ENCODE measurements at places on chromosomes 6 and 20.

DNA sequence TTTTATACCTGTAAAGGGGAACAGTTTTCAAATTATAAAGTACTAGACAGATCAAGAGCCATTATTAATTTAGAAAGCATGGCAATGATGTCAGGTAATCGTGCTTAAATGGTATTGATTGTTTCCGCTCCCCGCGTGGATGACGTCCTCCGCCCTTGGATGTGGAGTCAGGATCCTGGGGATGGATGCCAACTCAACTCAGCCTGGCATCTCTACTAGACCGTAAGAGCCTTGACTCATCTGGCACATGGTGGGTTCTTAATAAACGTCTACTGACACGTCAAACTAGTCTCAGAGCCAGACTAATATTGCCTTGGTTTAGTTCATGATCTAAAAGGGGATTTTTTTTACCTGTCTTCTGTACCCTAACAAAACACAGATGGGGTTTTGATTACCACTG is 80.2 kb downstream of the LRFN2 start:
- peak; percentile 36 for DNase-seq

- DNase-seq, result no peak
Observed at GRCh38 chr6:34295721-34296120, 46.9 kb upstream of the SMIM29 start.

DNA sequence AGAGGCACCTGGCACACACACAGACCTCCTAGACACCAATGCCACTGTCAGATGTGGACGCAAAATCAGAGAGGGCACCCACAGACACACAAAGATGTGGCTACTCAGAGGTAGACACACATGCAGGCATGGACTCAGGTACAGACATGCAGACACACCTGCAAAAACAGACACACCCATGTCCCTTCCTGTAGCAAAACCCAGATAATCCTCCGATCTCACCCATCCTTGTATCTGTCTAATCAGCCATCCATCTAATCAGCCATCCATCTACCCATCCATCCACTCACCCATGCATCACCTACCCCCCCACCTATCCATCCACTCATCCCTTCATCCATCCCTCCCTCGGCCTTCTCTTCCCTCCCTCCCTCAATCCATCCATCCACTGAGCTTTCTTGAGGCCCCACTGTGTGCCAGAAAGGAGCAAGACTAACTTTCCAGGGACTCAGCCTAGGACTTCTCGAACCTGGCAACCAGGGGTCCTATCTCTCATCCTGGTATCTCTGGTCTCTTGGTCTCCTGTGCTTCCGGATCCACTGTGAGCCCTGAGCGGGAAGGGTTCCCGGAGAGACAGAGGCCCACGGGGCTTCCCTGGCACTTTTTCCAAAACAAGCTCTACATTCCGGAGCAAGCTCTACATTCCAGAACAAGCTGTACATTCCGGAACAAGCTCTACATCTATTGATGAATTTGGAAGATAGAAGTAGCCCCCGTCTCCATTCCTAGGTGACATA is 1.1 kb upstream of the TGM2 start:
- DNase-seq, result no peak

- DNase-seq, result no peak
Observed at GRCh38 chr6:52389264-52389625, 27.3 kb downstream of the PAQR8 start.

GRCh38 chr6:15401120-15401519 is 155.3 kb downstream of the JARID2 start:
- no peak for DNase-seq

DNA sequence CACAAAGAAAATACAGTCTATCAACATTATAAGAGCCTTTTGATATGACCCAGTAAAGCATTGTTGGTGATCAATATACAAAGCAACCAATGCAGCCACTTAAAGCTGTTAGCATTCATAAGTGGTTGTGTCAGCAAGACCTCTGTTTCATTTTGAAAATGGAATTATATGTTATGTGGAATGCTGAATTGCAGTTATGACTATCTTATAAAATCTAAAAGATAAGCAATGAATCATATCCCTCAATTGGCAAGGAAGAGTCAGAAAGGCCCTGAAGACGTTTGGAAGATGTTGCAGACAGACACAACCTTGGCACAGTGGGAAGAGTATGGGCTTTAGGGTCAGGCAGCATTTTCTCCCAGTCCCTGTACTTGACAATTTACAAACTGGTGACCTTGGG is 93.8 kb upstream of the RNF217 start:
- no peak for DNase-seq

DNA sequence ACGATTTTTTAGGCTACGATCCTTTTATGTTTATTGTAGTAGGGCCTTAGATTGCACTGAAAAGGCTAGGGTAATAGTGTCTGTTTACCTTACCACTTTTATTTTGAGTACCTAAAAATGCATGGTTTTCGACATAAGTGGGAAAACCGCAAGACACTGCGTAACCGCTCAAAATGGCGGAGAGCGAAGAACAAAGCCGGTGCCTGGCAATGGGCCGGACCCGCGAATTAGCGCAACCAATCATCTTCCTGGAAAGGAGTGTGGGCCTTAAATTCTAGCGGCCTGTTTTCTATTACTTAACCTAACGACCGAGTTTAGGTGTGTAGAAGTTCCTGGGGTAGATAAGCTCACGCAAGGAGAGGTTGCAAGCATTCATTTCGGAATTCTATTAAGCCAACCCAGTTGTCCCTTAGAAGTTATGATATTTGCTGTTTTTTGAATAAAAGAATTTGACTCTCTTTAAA is 118.0 kb downstream of the HFE start:
- DNase-seq, result peak; percentile 94

DNA sequence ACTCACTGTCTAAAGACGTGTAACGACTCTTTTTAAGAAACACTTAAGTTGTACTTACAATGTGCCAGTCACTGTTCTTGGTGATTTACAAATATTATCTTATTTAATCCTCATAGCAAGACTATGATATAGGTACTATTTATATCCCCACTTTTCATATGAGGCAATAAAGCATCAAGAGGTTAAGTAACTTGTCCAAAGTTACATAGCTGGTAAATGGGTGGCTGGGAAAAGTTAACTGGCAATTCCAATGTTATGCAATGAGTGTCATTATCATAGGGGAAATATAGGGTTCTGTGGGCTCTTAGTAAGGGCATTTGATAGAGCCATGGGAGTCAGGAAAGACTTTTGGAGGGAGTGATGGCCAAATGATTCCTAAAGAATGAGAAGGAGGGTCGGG is 21.4 kb upstream of the RIPOR2 start:
- DNase-seq, result no peak

DNA sequence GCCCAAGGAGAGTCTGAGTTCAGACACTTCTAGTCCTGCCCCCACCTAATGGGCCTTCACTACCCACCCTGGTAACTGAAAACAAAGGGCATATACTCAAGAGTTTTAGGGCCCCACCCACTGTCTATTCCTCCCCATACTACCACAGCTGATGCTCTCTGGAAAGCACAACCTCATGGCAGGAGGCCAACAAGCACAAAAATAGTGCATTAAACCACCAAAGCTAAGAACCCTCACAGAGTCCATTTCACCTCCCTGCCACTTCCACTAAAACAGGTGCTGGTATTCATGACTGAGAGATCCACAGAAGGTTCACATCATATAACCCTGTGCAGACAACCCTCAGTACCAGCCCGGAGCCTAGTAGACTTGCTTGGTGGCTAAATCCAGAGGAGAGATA is 132.1 kb upstream of the ADGRB3 start:
- DNase-seq, result no peak

DNA sequence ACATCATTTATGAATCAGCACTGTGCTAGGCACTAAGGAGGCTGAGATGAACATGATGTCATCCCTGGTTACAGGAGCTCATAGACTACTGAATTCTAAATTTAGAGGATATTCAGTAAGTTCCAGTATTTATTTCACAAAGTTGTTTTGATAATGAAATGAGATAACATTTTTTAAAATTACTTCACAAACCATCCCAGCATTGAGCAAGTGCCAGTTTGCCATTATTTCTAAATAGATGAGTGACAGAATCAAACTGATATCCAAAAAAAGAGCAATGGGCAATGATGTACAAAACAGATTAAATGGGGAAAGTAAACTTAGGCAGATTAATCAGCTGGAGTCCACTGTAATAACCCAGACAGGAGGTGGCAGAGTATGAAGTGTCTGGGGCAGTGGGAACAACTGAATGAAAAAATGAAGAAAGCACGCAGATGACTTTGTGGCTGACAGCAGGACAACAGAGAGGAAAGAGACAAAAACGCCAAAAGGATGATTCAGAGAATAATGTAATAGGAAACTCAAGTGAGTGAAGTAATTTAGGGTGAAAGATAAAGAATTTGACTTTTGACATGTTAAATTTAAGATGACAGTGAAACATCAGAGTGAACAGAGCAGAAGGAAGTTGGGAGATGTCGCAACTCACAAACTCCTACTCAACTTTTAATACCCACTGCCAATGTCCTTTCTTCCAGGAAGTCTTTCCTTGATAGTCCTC is 70.2 kb downstream of the RCAN2 start:
- DNase-seq, result no peak

GRCh38 chr6:34053721-34054120 is 92.2 kb downstream of the GRM4 start:
- no peak for DNase-seq

- DNase-seq, result no peak
Observed at GRCh38 chr20:1431158-1431557, 35.5 kb downstream of the NSFL1C start.

DNA sequence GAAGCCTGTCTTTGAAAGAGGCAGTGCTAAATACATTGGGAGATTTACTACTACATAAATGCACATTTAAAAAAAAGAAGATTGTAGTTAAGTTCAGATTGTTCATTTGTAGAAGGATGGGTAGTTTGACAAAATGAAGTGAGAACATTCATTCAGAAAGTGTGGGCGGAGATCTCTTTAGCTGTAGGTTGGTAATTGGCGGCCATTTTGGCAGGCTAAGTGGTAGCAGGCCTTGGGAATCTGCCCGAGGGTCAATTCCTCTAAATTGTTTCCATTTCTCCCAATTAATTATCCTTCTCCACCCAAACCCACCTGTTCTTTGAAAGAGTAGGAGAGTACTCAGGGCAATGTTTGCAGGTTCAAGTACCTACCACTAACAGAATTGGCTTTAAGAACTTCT is 17.9 kb downstream of the SOX4 start:
- no peak for DNase-seq

- DNase-seq, result peak; percentile 85
Observed at GRCh38 chr6:37566111-37566949, 66.6 kb upstream of the CCDC167 start.

DNA sequence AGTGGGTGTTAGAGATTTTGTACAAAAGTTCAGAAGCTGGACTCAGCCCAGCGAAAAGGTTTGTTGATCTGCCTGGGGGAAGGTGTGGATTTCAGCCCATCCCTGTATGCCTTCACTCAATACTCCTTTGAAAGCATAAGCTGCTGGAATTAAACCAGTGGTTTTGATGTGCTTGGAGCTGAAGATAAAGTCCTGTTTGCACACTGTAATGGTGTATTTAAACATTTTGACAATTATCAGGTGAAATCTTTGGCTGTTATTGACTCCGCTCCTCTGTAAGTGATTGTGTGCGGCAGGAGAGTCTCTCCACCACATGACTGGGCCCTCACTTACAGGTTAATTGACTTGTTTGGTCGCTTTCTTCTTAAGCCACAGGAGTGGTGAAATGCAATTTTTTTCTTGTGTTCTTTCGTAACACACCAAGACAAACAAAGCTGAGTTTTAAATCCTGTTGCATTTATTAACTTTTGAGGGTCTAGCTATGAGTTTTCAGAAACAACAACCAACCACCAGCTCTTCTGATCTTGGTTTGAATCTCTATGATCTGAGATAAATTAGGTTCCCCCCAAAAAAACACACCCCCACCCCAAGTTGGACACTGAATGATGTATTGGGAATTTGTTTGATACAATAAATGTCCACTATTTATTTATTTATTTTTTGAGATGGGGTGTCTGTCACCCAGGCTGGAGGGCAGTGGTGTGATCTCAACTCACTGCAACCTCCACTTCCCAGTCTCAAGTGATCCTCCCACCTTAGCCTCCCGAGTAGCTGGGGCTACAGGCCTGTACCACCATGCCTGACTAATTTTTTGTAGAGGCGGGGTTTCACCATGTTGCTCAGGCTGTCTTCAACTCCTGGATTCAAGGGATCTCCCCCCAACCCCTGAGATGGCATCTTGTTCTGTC is 46.3 kb upstream of the NCOA3 start:
- no peak for DNase-seq

DNA sequence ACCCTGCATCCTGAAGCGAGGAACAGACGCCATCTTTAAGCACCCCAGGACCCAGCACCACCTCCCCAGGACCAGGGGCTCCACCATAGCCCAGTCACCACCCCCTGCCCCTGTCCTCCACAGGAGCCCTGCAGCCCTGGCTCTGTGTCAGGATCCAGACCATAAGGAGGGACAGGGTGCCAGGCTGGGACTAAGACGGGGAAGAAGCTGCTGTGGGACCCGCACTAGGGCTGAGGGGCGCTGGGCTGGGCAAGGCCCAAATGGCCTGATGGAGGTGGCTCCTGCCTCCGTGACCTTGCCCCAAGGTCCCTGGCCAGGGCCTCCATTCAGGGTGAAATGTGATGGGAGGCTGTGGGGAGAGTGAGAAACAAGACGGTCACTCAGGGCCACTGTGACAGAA is 385.6 kb downstream of the TAF4 start:
- no peak for DNase-seq

DNA sequence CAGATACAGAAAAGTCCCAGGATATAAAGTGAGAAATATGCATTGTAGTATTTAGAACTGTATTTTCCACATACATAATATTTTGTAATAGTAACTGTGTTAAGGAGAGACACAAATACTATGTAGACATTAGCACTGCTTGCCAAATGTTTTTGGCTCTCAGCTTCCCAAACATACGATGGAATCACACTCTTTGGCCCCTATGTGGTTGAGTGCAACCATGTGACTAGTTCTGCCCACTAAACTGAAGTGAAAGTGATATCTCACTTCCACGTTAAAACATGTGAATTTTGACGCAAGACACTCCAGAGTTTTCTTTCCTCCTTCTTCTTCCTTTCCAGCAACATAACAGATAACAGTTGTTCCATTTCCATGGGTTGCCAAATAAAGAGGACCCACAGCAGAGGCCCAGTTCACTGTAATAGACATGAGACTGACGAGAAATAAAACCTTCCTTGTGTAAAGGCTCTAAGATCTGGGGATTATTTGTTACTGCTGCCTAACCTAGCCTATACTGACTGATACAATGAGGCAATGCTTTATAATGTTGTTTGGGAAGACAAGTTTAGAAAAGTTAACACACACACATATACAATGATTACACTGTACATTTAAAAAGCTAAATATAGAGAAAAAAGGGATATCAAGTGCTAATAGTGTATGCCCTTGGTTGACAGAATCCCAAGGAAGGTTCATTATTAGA is 97.2 kb downstream of the PTPRT start:
- no peak for DNase-seq
